ENCODE measurements at places on chromosomes 4 and X. TPM values are rescaled to one million over a fixed set of nuclear protein-coding genes. Genes with fewer than 3 reads are reported as not detected.

The MAGEB2 gene
- polyA plus RNA-seq: not detected

The GPAT3 gene
- 2.0 TPM for polyA plus RNA-seq

The ADGRL3 gene
- polyA plus RNA-seq: 0.21 TPM

The WWC2 gene
- polyA plus RNA-seq: 4.4 TPM
